ENCODE measurements at places on chromosomes 12 and 14. TPM values are rescaled to one million over a fixed set of nuclear protein-coding genes. Genes with fewer than 3 reads are reported as not detected.
A peak's percentile ranks its signal among the peaks of the same experiment; 100 is the strongest.

GRCh38 chr12:117330441-117331113, 30.8 kb downstream of the NOS1 start:
- no peak for DNase-seq

DNA sequence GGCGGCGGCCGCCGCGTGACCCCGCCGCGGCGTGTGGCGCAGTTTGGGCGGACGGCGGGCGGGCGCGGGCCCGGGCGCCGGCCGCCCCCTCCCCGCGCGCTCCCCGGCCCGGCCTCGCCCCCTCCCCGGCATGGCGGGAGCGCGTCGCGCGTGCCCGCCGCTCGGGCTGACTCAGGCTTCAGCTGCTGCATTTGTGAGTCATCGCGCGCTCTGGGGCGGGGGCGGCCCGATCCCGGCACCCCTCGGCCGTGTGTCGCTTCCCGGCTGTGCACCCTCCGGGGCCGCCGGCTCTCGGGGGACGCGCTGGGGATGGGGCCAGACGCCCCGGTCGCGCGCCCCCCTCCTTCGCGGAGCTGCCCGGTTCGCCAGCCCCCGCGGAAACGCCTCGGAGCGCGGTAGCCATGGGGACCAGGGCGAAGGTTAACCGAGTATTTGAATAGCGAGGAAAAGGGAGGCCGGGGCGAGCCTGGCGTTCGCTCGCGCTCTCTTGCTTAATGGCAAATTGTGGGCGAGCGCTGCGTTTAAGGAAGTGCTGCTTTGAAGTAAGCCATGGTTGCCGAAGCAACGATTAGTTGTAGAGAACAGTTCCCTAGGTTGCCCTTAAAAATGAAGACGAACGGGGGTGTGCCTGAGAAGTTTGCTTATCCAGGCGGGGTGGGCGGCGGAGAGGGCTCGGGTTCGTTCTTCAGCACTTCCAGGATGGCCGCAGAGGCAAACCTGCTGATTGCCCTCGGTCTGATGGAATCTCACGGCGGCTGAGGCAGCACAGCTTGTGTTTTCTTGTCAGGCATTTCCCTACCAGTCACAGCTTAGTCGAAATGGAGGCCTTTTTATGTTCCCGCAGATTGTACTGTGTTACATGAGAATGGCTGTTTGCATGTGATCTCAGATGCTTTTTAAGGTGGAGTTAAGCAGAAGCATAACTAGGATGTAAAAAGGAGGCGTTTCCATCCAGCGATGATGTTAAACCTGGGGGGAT, 896 bp downstream of the EIF5 start:
- DNase-seq = peak; percentile 94

DNA sequence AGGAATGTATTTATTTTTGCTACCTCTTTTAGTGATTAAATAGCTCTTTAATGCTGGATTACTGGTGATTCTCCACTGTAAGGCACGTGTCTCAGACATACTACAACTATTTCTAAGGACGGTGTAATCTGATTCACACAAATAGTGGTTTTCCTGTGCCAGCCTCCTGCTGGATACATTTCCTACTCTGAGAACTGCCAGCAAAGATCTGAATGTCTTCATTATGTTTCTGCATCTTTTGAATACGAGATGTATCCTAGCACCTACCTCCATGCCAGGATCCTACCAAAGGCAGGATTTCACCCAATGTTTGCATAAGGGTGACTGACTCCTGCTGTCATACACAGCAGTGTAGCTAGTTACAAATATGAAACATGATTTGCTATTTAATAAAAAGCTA, 120.6 kb downstream of the PRICKLE1 start:
- no peak for DNase-seq

DNA sequence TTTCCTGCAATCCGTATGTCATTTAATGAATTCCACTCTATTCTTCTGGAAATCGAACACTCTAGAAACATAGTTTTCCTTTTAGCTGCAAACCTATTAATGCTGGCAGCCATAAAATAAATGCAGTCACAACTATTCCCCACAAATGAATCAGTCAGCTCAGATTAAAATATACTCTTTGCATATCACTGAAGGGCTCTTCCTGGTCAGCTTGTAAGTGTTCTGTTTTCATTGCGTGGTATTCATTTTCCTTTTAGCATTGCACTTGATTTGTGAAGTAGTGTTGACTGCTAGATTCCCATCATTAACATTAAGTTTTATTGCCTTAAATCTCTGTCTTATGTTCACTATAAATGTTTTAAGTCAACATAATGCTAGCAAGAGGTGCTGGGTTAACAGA, 685.9 kb downstream of the DIO2 start:
- DNase-seq = no peak

DNA sequence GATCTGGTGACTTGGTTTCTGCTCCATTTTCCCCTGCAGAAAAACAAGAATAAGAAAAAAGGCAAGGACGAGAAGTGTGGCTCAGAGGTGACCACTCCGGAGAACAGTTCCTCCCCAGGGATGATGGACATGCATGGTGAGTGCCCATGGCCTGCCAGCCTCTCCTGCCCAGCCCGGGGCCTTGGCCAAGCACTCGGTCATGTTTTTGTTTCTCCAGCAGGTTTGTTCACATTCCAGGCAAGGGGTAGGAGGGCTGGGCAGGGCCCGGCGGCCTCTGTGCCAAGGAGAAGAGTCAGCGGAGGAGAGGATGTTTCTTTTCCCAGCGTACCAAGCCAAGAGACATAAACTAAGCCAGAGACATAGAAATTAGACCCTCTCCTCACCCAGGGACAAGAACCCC, 13.6 kb downstream of the BCL7A start:
- no peak for DNase-seq

GRCh38 chr12:90229407-90230170, 521.0 kb upstream of the ATP2B1 start:
- DNase-seq = no peak

DNA sequence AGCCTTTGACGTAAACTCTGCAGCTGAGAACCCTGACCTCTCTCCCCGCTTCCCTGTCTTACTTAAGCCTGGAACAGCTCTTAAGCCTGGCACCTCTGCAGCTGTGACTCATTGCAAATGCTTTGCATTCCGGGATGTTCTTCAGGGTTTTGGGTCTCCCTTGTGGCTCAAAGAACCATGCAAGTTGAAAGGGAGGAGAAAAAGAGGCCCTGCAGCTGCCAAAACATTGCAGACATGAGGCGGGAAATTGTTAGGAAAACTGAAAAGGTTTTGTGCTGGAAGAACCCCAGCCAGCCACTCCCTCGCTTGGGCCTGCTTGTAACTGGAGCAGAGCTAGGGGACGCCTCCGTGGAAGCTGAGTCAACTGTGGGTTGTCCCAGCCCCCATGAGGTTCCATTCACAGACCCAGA, 60.2 kb upstream of the FERMT2 start:
- peak; percentile 95 for DNase-seq

DNA sequence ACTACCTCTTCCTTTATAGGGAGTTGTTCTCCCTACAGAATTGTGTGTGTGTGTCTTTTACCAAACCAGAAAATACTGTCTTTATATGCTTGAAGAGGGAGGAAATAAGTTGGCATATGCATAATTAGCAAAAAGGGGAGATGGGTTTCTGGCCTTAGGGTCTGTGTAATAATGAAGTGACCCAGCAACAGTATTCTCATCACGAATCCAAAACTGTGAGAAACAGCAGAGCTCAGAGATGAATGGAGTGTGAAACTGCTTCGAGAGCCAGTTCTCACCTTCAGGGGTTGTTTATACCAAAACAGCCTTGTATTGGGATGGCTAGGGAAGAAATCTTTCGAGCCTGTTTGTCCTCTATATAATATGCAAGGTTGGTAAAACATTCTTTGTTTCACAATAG, 227.5 kb downstream of the MON2 start:
- DNase-seq = no peak

GRCh38 chr14:93705513-93706156, 82.7 kb downstream of the PRIMA1 start:
- no peak for DNase-seq

DNA sequence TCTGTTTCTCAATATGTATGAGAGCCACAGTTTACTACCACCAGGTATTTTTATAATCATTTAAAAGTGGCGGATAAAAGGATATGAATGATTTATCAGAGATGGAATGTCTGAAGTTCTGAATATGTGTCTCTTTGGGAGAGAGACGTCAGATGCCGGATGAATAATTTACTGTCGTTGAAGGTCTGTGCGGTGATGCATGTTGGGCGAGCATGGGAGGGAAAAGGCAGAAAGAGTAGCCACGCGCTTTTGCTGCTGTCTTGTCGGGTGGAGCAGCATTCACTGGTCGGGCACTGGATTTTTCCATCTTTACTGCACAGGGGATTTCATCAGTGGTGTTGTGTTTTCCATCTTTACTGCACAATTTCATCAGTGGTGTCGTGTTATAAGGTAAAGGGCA, 65.6 kb downstream of the SYNE2 start:
- DNase-seq = no peak

DNA sequence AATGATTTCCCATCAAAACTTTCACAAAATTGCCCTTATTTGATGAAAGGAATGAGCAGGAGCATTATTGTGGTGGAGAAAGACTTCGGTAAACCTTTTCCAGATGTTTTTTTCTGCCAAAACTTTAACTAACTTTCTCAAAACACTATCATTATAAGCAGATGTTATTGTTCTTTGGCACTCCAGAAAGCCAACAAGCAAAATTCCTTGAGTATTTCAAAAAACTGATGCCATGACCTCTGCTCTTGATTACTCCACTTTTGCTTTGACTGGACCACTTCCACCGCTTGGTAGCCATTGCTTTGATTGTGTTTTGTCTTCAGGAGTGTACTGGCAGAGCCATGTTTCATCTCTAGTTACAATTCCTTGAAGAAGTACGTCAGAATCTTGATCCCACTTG, 29.7 kb upstream of the RAB21 start:
- DNase-seq = no peak

DNA sequence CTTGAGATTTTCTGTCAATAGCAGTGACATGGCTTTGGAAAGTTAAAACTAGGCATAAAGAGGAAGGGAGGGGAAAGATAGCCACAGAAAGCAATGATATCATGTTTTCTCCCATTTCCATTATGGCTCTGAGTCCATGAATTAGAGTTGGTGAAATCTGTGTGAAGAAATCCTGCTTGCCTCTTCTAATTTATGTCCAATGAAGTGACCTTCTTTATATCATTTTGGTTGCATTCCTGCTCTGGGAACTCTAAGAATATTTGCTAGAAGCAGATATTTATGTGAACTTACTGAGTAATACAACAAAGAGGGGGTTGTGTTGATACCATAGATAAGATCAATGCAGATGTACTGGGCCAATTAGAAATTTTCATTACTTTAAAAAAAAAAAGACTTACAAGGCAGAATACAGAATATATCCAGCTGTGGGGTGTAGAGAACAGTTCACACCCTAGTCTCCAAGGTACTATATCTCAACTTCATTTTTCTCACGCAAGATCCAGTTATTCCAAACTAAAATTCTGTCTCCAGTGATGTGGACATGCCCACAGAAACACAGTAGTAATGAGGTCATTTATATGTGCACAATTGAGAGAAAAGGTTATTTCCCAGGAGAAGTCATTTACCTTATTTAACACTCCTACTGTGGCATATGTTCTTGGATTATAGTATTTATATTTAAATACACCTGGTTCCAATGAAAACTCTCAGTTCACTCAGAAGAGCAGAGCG, 51.5 kb upstream of the KCNJ8 start:
- no peak for DNase-seq

GRCh38 chr14:77053046-77053841, 24.7 kb upstream of the IRF2BPL start:
- DNase-seq = peak; percentile 88

- DNase-seq = no peak
Observed at GRCh38 chr14:85701116-85701515, 171.2 kb downstream of the FLRT2 start.

DNA sequence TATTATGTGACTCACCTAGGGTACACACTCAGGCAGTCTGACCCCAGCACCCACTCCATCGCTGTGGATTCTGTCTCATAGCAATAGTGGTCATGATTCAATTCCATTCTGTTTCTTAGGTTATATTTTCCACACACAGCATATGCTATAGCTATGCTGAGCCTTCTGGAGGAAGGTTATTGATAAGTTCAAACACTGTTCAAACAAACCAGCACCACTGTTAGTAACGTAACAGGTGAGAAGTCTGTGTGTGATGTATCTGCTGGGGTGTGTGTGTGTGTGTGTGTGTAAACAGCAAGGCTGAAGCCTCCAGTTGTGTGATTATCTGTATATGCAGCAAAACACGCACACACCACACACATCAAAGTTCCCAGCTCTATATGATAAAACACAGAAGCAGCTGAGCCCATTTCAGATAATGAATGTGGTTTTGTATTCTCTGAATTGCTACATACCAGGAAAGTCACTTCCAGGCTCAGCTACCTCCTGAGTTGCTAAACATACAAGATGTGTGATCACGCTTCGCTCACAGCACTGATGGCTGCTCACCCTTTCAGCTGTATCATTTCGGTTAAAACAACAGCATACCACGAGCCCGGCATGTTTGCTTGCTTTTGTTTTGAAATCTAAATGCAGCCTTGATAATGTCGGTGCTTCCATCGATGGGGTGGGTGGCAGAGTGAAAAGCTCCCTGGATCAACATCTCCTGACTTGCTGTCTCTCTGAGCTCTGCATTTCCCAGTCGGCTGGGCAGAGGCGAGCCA, 6.8 kb upstream of the SYNE3 start:
- no peak for DNase-seq

- DNase-seq = no peak
Observed at GRCh38 chr12:18419311-18419710, 158.0 kb downstream of the PIK3C2G start.

The CYP46A1 gene
- 1.3 TPM for total RNA-seq

The IGF1 gene
- total RNA-seq = 391 TPM

The FANCM gene
- 5.1 TPM for total RNA-seq

The IL25 gene
- total RNA-seq = not detected

The SLC38A1 gene
- total RNA-seq = 88.0 TPM
